ENCODE measurements at places on chromosomes 2 and 18. TPM values are rescaled to one million over a fixed set of nuclear protein-coding genes. Genes with fewer than 3 reads are reported as not detected.

Gene LYG2
- not detected for total RNA-seq

Gene MC5R
- total RNA-seq: not detected

Gene ACADL
- 0.24 TPM for total RNA-seq

Gene SLC16A14
- total RNA-seq: 0.57 TPM

Gene TOGARAM2
- 0.44 TPM for total RNA-seq

Gene IL1RL2
- total RNA-seq: 1.2 TPM

Data from PC-9 (cell line).